ENCODE measurements at places on chromosomes 6 and 20. TPM values are rescaled to one million over a fixed set of nuclear protein-coding genes. Genes with fewer than 3 reads are reported as not detected.

The PSORS1C2 gene
- 0.16 TPM for polyA plus RNA-seq

The ALDH5A1 gene
- 1.0 TPM for polyA plus RNA-seq

The KHDRBS2 gene
- not detected for polyA plus RNA-seq

The TXLNB gene
- polyA plus RNA-seq: 0.23 TPM

The NRSN2 gene
- polyA plus RNA-seq: 76.7 TPM

The SPEF1 gene
- polyA plus RNA-seq: not detected

The GMPR gene
- polyA plus RNA-seq: 1.5 TPM

The DEFB132 gene
- polyA plus RNA-seq: not detected

The DSE gene
- polyA plus RNA-seq: 42.7 TPM

The IGF2R gene
- polyA plus RNA-seq: 8.8 TPM

GRCh38 chr6:105819745-105820144 is 266.4 kb upstream of the PRDM1 start:
- no peak for DNase-seq

- DNase-seq: peak; percentile 20
Observed at GRCh38 chr20:63791497-63792156, 39.4 kb downstream of the ZBTB46 start.

- peak; percentile 60 for DNase-seq
Observed at GRCh38 chr20:61901392-61902220, 164.1 kb downstream of the TAF4 start.

DNA sequence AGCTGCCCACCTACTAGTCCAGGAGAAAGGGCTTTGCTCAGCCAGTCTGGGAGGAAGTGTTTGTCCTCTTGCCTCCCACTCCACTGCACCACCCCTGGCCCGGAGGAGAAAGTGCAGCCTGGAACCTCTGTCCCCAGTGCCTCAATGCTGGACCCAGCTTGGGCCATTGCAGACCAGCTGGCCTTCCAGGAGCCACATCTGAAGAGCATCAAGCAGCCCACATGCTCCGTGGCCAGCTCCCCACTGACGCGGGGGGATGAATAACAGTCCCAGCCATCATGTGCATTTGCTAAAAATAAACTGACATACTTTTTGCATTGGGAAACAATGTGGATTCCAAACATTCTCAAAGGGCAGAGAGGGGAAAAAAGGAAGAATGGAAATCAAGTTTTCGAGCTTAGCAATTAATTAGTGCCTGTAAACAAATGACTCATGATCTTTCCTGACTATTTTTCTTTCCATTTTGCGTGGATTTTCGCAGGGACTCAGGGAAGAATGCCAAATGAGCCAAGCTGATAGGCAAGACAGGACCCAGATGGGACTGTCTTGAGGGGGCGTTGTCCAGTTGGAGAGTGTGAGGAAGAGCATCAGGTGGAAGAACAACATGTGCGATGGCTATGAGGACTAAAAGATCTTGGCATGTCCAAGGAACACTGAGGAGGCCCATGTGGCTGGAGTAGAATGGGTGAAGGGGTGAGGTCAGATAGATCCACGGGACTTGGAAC is 34.1 kb downstream of the CEBPB start:
- peak; percentile 95 for DNase-seq

DNA sequence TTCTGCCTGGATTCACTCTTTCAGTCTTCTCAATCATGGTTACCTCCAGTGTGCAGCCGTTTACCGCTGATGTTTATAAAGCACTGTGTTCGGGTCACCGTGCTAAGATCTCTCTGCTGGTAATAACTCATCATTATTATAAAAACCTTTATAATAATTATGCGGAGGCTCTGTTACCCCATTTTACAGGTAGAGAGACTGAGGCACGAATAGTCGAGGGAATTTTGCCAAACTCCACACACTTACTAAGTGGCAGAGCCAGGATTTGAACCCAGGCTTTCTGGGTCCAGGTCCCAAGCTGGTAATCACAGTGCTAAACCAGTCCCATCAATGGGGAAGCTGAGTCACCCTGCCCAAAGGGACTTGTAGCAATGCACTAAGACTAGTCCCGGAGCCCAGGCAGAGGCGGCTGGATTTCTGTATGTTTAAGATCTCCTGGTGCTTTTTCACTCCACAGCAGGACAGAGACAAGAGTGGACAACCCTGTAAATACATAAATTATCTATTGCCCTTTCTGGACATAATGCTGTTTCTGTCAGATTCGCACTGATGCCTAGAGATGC is 48.1 kb downstream of the SYNJ2 start:
- no peak for DNase-seq

DNA sequence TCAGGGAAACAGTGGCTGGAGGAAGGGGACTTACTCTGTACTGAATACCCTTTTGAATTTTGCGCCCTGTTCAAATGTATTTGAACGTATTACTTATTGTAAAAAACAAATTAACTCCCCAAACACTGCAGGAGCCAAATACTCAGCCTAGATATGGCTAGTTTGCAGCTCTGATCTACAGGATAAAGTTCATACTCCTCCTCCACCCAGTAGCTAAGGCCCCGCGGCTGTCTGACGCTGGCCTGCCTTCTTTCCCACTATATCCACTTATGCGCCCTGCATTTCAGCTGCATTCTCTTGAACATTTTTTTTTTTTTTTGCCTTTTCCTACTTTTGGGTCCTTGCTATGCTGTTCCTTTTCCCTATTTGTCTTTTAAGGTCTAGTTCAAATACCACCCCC is 6.5 kb downstream of the GSS start:
- DNase-seq: no peak

DNA sequence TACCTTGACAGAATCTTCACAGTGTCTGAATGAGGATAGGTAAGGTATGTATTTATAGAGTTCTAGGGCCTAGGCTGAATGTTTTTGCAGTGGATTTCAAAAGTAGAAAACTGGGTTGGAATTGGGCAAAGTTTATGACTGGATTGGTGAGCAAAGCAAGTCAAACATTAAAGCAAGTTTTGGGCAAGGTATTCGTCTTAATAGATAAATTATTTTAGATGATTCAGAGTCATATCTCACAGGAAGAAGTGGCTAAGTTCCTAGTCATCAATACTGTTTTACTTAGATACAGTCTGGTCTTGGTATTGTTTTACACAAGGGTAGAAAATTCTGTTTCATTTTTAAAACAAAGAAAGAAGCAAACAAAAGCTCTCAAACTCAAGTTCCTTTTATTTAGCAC is 284.1 kb upstream of the EPHA7 start:
- DNase-seq: no peak

- DNase-seq: peak; percentile 26
Observed at GRCh38 chr6:17354700-17355403, 38.5 kb upstream of the CAP2 start.

DNA sequence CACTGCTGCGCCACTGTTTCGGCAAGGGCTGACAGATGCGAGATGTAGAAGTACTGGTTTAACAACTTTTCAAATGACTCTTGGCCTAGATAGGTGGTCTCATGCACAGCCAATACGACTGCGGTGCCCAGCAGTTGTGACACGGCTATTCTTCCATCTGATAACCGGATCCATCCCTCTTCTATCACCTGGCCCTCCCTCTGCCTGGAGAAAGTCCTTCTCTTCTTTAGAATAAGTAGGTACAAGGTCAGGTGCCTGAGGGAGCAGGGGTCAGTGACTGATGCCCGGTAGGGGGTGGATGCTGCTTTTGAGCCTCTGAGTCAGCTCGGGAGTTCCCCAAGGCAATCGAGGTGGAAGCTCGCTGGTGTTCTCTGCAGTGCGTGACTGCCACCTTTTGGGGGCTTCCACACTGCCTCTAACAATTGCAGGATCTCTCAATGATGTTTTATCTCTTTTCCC is 166.8 kb upstream of the GRIK2 start:
- peak; percentile 3 for DNase-seq

- no peak for DNase-seq
Observed at GRCh38 chr6:163965426-163966348, 551.2 kb downstream of the QKI start.

GRCh38 chr20:63968136-63968927 is 1.4 kb downstream of the ZNF512B start:
- DNase-seq: no peak

GRCh38 chr20:13611611-13612125 is 27.1 kb downstream of the TASP1 start:
- no peak for DNase-seq

DNA sequence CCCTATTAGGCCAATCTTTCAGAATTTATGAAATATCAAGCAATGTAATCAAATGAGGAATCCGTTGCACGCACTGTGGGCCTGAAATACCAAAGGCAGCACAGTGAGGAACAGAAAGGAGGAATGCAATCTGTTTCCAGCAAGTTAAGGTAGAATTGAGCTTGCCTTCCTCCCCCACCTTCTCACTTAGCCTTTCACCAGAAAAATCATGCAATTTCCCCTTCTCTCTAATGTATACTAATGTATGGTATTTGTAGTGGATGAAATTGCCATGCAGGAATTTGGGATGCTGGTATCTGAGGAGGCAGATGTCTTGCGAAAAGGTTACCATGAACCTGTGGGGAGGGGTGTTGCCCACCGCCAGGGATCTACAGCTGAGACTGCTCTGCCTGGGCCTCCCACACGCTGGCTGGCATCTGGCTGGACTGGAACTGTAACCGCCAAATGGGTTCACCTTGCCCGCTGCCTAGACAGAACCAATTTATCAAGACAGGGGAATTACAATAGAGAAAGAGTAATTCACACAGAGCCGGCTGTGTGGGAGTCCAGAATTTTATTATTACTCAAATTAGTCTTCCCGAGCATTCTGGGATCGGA is 222.4 kb upstream of the MYLIP start:
- no peak for DNase-seq

- DNase-seq: no peak
Observed at GRCh38 chr6:34568341-34569201, 12.4 kb upstream of the SPDEF start.

DNA sequence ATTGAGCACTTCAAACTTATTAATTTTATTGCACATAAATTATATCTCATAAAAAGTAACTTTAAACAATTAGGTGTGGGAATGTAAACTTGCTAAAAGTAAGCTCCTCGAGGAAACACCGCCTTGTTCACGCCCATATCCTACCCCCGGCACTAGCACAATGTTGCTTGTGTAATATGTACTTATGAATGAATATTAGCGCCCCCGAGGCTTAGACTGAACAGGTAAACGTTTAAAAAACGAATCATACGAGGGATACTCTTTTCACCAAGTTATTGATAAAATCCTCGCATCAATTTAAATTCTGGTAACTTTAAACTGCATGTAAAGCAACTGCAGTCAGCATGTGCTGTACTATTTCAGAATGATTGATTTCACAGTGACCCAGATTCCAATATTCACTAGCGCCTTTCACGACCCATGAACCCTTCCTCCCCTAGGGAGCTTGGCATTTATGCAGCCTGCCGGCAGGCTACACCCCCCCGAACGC is 637 bp downstream of the TFB1M start:
- DNase-seq: peak; percentile 33

DNA sequence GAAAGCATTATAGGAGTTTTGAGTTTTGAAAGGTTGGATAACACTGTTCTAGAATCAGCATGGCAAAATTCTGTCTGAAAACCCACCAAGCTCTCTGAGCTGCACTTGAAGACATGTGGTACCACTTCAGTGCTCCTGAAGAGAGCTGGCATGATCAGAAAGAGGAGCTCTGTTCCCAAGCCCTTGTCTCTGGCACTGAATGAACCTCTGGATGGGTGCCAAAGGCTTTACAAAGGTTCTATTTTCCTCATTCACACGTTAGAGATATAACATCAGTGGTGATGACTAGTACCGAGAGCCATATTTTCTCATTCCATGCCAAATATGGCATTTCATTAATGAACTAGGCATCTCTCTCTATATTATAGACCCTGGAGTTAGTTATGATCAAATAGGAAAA is 301.8 kb upstream of the ID4 start:
- no peak for DNase-seq

DNA sequence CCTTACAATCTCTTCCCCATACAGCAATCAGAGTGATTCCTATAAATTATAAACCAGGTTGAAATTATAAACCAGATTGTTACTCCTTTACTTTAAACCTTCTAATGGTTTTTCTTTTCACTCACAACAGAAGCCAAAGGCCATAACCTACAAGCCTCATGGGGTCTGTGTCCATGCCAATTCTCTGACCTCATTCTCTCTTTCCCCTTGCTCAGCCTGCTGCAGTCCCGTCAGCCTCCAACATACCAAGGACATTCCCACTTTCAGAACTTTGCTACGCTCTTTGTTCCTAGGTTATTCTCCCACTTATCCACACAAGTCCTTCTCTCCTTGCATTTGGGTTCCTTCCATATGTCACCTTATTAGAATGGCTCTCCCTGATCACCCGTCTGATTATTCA is 277.9 kb upstream of the TCF21 start:
- no peak for DNase-seq

GRCh38 chr6:55775029-55775318 is 100.4 kb downstream of the BMP5 start:
- DNase-seq: no peak

DNA sequence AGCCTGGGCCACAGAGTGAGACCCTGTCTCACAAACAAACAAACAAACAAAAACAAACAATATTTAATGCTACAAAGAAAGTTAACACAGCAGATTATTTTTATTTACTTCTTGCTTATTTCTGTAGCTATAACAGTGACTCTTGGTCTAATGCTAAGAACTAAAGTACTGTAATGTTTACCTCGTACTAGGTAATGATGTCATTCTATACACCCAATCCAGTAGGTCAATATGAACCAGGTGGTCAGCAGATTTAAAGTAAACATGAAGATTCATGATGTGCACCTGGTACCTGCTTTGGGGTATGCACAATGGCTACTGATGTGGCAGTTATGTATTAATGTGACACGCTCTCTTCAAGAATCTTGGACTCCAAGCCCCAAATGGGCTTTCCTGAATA is 36.6 kb upstream of the CARMIL1 start:
- DNase-seq: no peak

- DNase-seq: no peak
Observed at GRCh38 chr6:22696481-22696880, 127.1 kb downstream of the HDGFL1 start.

DNA sequence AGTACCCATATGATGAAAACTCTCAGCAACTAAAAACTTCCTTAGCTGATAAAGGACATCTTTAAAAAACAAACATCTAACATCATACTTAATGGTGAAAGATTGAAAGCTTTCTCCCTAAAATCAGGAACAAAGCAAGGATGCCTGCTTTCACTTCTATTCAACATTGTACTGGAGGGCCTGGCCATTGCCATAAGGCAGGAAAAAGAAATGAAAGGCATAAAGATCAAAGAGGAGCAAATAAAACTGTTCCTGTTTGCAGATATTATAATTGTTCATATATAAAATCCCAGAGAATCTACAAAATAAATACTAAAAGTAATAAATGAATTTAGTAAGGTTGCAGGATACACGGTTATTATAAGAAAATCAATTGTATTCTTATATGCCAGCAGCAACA is 124.6 kb upstream of the ARMC2 start:
- DNase-seq: no peak

All from GM23248 (cell line).